ENCODE measurements at places on chromosomes 11 and 22.
A peak's percentile ranks its signal among the peaks of the same experiment; 100 is the strongest.

DNA sequence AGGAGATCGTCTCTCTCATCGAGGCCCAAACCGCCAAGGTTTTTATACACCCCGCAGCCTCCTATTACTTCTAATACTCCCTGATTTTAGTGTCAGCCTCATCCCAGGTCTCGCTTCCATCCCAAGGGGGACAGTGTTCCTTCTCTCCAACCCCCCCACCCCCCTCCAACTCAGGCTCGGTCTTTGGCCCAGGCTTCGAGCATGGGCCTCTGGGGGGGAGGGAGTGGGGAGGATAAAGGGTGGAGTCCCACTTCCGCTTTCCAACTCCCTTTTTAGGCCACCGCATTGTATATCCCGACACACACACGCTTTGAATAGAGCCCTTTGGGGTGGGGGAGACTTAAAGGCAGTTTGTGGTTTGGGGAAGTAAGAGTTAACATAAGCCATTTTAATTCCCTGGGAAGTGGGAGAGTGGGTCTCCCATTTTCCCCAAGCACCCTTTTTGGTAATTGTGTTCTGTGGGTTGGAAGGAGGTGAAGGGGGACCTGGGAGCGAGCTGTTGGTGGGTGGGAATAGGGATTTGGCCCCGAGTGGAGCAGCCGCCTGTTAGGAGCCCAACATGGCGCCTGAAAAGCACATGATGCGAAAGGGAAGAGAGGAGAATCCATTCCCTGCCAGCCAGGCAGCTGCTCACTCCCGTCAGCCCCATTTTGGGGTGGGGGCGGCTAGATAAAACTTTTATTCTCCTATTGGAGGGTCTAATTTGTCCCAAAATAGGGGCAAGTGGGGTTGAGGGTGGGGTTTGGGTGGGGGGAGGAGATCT, 844 bp downstream of the PCF11 start:
- DNase-seq = peak; percentile 27

- DNase-seq = no peak
These were observed 30.4 kb downstream of the RTN4R start for GRCh38 chr22:20237480-20238440.

- DNase-seq = no peak
These were observed 57.9 kb upstream of the CRTAM start for GRCh38 chr11:122780296-122780949.

GRCh38 chr11:8873741-8874405, 37.1 kb upstream of the AKIP1 start:
- no peak for DNase-seq

GRCh38 chr22:40525250-40525884, 111.2 kb downstream of the MRTFA start:
- peak; percentile 69 for DNase-seq

DNA sequence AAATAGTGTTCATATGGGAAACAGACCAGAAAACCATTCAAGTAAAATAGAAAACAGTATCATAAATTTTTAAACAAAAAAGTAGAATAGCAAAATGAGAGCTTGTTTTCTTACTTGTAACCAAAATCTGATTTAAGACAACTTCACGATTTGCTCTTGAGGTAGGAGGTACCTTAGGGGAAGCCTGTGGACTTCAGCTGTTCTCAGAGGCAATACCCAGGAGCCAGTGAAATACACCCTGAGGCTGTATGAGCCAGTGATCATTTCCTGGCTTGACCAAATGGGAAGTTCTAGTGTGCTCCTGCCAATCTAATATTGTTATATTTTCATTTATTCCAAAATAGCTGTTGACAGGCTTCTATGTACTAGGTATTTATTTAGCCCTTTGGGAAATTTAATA, 104.8 kb downstream of the ARHGAP42 start:
- DNase-seq = no peak

GRCh38 chr11:86889001-86889341, 66.2 kb downstream of the FZD4 start:
- DNase-seq = no peak
